Pulmonary artery endothelial cell (primary cell): ENCODE measurements at places on chromosomes 16 and 17. TPM values are rescaled to one million over a fixed set of nuclear protein-coding genes. Genes with fewer than 3 reads are reported as not detected.

Gene CHTF8
- 66.1 and 83.3 TPM in 2 replicates for total RNA-seq

Gene WNT3
- 1.9 and 2.0 TPM in 2 replicates for total RNA-seq

Gene GCGR
- total RNA-seq, result not detected in 2 replicates

Gene SOX8
- total RNA-seq, result 0.25 and 0.99 TPM in 2 replicates

Gene MEOX1
- not detected in 2 replicates for total RNA-seq

DNA sequence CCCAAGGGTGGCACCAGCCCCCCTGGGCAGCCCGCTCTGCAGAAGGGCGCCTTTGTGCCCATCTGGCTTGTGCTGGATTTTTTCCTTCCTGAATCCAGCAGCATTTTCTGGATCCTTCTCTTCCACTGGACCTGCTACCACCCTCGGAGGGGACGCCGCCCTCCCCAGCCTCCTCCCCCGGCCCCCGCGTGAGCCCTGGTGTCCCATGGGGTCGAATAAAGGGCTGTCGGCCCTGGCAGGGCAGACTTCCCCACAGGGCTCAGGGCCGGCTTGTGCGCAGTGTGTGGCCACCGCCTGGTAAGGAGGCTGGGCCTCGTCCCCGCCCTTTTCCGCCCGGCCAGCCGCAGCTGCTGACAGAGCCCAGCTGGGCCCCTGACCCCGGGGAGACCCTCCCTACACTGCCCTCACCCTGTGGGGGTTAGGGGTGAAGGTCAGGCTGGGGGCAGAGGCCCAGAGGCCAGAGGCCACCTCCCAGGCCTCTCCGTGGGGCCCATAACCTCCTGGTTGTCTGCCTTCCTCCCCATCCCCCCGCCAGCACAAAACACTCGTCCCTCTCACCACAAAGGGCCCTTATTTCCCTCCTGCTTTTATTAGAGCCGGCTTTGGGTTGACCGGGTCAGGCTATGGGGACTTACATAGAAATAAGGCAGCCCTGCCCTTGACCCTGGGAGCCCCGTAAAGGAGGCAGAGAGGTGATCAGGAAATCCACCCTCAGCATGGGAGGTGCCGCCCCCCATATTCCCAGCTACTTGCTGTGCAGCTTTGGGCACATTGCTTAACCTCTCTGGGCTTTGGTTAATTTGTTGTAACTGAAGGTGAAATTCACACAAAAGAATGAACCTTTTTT is 179.3 kb upstream of the CIBAR2 start:
- DNase-seq, result no peak

GRCh38 chr16:85500220-85500619 is 112.9 kb upstream of the GSE1 start:
- DNase-seq, result no peak

DNA sequence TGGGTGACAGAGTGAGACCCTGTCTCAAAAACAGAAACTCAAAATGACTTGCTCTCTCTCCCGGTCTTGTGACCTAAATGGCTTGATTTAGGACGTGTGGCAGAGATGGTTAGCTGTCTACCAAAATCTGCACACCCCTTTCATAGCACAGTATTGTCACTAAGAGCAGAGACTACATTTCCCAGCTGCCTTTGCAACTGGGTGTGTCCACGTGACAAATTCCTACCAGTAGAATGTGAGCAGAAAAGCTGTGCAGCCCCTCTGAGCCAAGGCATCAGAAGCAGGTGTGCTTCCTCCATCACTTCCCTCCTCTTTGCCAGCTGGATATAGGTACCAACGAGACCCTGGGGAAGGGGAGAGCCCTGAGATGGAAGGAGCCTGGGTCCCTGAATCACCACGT is 25.5 kb downstream of the GPR142 start:
- DNase-seq, result no peak

DNA sequence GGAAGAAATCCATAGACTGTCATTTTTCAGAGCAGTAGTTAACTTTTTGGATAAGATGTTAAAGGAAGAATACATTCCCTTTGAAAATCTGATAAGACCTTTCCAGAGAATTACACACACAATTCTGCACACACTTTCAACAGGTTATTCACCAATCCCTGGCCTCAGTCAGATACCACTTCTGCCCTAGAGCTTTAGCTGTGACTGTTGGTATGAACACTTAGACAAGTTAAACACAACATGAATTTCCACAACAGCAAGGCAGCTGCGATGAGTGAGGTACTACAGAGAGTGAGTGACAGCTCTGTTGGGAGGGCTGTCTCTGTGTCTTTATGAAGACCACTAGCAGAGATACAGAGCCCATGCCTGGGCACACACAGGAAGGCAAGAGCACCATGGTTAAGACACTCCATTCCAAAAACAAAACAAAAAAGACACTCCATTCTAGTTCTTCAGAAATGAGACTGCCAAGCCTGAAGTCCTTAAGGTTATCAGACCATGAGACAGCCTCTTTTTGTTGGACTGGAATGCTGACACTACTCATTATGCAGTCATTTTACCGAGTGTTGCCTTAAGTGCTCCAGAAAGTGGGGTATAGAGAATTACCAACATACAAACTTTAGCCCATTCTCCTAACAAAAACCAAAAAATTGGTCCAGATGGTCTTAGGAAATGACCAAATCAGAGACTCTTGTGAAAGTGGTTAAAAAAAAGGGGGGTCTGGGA is 42.4 kb downstream of the TOM1L2 start:
- no peak for DNase-seq

- DNase-seq, result no peak
These were observed 697 bp downstream of the NOL11 start for GRCh38 chr17:67718325-67718941.
